ENCODE measurements at places on chromosomes 7 and 10. TPM values are rescaled to one million over a fixed set of nuclear protein-coding genes. Genes with fewer than 3 reads are reported as not detected.

DNA sequence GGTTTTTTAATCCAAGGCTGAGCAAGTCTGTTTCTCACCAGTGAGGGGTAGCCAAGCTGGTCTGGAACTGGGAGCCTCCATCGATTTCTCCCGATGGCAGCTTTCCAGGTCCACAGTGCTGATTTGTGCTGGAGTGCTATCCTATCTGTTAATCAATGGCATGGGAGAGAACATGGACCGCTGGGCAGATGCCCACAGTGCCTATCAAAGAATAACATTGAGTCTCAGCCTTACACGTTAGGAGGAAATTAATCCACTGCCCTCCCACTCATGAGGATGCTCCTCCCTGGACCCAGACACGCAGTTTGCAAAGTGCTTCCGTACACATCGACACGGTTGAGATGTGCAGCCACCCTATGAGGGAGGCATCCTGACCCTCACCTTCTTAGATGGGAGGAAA lies 36.0 kb upstream of the CUX1 start:
- DNase-seq: no peak

DNA sequence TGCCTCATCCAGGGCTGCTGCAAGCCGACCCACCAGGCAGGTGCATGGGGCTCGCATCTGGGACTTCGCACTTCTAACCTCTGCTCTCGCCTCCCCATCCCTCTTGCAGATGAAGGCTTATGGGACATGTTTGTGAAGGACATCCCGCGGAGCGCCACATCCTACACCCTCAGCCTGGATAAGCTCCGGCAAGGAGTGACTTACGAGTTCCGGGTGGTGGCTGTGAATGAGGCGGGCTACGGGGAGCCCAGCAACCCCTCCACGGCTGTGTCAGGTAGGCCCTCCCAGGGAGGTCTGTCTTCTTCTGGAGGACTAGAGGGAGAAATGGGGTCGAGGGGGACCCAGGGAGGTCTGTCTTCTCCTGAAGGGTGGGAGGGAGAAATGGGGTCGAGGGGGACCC lies 448.9 kb upstream of the FOXK1 start:
- DNase-seq: no peak

GRCh38 chr7:155975490-155975889 lies 163.2 kb upstream of the SHH start:
- DNase-seq: no peak

GRCh38 chr7:105638902-105639495 lies 57.7 kb upstream of the EFCAB10 start:
- peak; percentile 90 for DNase-seq

GRCh38 chr10:32963096-32963495 lies 5.1 kb upstream of the ITGB1 start:
- no peak for DNase-seq

- no peak for DNase-seq
These were observed 39.7 kb upstream of the MTPN start for GRCh38 chr7:136016649-136017395.

- no peak for DNase-seq
These were observed at the start of gene GDF10 for GRCh38 chr10:47299611-47300428. Gene GDF10, plus strand, starts transcription at chr10:47300197. Its CDS starts 455 bp downstream, at chr10:47300652.

- no peak for DNase-seq
These were observed 48.6 kb downstream of the MALSU1 start for GRCh38 chr7:23347682-23348180.

GRCh38 chr7:24334012-24334411 lies 50.0 kb downstream of the NPY start:
- DNase-seq: no peak

DNA sequence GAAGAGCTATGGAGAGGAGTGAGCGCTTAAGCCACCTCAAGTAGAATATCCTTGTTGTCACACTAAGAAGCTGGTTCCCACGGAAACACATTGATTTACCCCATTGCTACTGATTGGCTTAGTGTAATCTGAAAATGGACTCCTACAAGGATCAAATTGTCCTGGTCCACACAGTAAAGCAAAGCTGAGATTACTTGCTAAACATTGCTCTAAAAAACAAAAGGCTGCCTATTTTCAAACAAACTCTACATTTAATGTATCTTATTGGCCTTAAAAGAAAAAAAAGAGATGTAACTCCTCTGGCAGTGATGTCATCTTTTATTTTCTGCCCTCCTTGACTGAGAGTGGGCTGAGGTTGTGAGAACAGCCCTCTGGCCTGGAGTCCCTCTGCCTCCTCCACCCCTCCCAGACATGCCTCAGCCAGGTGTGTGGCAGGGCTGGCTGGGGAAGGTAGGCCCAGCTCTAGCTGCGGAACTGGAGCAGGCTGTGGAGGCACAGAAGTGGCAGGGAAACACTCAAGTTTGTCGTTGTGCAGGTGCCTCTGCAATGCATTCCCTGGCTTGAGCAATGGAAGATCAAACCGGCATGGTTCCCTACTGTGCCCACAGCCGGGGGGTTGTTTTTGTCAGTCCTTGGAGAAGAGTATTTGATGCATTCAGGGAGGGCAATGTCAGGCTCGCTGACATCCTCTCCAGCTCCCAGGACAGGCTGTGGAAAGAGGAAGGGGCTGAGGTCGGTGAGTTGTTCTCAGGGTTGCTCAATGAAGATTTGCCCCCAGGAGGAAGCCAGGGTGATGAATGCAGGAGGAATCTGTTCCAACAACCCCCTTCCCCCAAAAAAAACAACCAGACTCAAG lies 9.1 kb downstream of the KLF6 start:
- DNase-seq: peak; percentile 34

DNA sequence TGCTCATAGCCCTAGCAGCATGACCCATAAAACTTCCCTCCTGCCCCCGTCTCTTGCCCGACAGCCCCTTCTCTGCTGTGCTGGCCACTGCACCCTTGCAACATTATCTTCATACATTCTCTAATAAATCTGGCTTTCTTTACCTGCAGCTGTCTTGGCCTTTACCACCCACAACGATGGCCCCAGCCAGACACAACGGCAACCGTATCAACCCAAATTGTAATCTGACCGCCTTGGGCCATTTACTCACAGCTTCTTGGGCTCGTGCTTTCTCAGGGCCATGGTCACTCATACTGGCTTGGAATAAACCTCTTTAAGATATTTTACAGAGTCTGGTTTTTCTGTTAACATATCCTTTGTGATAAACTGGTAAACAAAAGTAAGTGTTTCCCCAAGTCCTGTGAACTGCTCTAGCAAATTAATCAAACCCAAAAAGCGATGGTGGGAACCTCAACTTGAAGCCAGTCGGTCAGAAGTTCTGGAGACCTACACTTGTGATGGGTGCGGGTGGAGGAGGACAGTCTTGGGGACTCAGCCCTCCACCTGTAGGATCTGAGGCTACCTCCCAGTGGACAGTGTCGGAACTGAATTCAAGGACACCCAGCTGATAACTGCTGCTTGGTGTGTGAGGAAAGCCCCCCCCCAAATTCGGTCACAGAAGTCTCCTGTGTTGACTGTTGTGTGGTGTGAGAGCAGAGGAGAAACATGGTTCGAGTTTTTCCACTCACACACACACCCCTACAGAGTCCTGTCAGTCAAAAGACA lies 87.6 kb upstream of the ATP6V0A4 start:
- DNase-seq: no peak

DNA sequence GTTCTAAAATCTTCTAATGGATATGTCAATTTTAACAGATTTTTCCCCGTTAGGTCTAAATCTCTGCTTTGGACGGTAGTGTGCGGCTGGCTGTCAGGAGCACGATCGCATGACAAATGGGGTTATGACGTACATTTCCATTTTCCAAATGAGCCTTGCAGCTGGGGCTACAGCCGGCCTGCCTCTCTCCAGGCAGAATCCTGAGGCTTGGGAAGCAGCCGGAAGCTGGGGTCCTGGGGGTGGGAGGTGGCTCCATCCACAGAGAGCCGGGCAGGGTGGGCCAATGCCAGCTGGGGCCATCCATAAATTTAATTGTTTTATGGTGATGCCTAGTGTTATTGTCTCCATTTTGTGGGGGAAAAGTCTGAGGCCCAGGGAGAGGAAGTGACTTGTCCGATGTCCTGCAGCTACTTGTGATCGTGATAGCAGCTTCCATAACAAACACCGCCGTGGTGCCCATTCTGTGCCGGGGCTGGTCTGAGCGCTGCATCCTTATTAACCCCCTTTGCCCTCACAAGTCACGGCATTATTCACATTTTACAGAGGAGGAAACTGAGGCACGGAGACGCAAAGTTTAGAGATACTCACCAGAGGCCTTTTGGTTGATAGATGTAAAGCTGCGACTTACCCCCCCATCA lies 53.0 kb upstream of the EBF3 start:
- no peak for DNase-seq

- no peak for DNase-seq
These were observed 172.6 kb downstream of the KLF6 start for GRCh38 chr10:3612183-3613001.

- no peak for DNase-seq
These were observed 81.3 kb downstream of the OSBPL3 start for GRCh38 chr7:24898691-24899090.

DNA sequence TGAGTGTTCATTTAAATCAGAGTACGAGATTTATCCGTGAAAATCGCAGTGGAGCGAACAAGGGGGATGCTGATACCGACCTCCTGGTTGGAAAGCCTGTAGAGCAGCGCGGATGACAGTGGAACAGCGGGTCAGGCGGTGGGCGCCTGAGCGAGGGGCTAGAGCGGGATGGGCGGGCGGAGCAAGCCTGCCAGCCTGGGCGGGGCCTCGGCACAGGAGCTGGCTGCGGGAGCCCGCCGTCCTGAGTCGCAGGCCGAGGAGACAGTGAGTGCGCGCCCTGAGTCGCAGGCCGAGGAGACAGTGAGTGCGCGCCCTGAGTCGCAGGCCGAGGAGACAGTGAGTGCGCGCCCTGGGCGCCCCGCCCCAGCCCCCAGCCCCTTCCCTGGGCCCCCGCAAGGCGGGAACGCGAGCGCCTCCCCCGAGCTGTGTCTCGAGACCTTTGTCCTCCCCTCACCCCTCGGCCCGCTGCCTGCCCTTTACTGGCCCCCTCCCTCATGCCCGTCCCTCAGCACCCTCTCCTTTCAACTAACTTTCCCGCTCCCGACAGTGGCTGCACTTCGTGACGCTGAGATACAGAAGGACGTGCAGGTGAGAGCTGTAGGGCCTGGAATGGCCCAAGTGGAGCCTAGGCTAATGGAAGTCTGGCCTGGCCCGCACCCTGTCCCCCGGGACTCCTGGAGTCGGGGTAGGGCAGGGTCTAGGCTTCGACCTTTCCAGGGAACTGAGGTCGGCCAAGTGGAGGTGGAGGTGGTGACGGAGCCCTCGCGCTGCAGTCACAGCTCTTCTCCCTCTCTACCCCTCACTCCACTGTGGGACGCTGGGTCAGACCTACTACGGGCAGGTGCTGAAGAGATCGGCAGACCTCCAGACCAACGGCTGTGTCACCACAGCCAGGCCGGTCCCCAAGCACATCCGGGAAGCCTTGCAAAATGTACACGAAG lies at the start of gene AS3MT:
TSS of gene AS3MT (plus strand) at position 213 of the 941 bp plus-strand sequence. CDS start at position 336, 123 bp downstream.
- no peak for DNase-seq

GRCh38 chr10:51743146-51743545 lies 43.8 kb upstream of the CSTF2T start:
- DNase-seq: no peak

DNA sequence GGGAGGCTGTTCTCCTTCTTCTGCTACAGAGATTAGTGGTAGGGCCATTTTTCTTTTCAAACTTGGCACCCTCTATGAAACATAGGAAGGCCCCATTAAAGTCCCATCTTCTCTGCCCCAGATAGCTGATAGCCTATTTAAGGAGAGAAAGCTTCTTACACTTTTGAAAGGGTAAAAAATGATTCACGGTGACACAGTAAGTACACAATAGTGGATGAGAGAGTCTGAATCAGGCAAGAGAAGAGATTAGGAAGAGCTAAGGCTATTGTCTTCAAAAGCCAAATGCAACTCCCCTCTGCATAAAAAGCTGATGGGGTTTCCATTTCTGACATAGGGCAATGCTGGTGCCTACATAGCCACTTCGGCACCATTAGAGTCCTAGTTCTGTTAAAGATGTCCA lies 3.6 kb downstream of the INA start:
- DNase-seq: peak; percentile 60

GRCh38 chr7:116500078-116500853 lies 728 bp downstream of the CAV2 start:
- peak; percentile 62 for DNase-seq

GRCh38 chr10:50552771-50553535 lies 70.8 kb downstream of the SGMS1 start:
- DNase-seq: no peak

GRCh38 chr10:104329735-104330134 lies 8.5 kb downstream of the ITPRIP start:
- DNase-seq: no peak

DNA sequence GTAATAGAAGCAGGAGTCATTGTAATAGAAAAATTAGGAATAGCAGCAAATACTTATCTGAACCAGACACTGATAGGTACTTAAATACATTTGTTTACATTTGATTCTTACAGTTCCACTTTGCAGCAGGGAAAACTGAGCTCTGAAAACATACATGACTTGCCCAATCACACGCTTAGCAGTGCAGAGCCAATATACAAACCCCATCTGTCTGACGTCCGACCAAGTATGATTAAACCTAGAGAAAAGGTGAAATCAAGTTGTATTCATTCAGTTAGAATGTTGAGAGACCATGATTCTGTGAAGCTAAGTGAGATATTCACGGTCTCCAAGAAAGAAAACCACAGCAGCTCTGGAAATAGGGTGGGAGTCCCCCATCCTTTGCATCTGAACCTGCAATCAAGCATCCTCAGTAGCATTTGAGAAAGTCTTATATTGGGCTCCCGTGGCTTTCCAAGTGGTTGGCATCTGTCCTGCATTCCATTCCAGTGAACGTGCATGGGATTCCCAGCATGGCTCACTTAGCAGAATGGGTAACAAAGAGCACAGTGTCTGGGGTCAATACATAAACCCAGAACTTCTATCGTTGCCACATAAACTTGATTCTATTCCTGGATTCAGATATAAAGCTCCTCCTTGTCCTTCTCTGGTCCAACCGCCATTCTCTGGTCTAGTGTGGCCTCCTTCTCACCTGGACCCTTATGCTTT lies 148.7 kb upstream of the RSU1 start:
- DNase-seq: peak; percentile 79

- no peak for DNase-seq
These were observed 74.5 kb upstream of the FGFR2 start for GRCh38 chr10:121672733-121673132.

SGCE gene
- polyA plus RNA-seq: 77.9 TPM

SCART1 gene
- 2.7 TPM for polyA plus RNA-seq

TSPAN12 gene
- polyA plus RNA-seq: 19.1 TPM

TPK1 gene
- 4.4 TPM for polyA plus RNA-seq

DENND11 gene
- polyA plus RNA-seq: 27.2 TPM

NYAP1 gene
- 62.2 TPM for polyA plus RNA-seq

CPA5 gene
- 0.24 TPM for polyA plus RNA-seq
